ENCODE measurements at places on chromosomes 12 and 14.
A peak's percentile ranks its signal among the peaks of the same experiment; 100 is the strongest.

DNA sequence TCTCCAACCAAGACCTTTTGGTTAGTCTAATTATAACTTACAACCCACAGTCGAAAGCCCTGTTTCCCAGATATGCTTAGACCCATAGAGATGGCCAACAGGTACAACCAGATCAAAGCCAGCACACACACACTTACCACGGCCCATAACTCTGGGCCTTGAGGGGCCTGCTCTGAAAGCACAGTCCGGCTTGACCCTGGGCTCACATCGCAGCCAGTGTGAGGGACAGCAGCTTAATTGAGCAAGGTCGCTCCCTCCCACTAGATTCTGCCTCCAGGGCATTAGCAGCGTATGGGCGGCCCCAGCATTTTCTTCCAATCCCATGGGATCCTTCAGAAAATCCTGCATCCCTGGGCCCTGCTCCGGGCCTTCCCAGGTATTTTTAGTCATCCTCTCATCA, 157.4 kb upstream of the FKBP4 start:
- no peak for DNase-seq

GRCh38 chr12:27303139-27304111, 29.2 kb upstream of the BMAL2 start:
- no peak for DNase-seq

DNA sequence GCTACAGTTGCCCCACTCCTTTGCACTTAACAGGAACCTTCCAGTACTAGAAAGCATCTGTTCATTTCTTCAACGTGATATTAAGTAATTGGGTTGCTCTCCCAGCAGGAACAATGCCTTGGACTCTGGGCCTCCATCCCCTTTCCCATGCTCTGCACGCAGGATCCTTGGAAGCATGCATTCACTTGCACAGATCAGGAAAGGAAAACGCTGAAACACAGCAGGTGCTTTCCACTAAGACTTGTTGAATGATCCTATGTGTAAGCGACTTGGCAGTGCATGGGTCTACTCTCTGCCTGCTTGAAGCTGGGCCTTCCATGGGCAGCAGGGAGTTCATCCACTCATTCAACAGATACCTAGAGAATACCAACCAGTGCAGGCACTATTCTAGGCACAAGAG, 2.3 kb downstream of the LTBP2 start:
- no peak for DNase-seq

GRCh38 chr12:105100207-105100985, 7.1 kb upstream of the WASHC4 start:
- DNase-seq, result no peak

GRCh38 chr14:62673014-62673755, 372.1 kb downstream of the KCNH5 start:
- no peak for DNase-seq

GRCh38 chr12:93137656-93138612, 208.8 kb upstream of the EEA1 start:
- DNase-seq, result peak; percentile 22

GRCh38 chr12:2494486-2495192, 300.1 kb upstream of the FKBP4 start:
- DNase-seq, result no peak

- no peak for DNase-seq
Measured at GRCh38 chr12:48934312-48934706, 9.0 kb upstream of the FKBP11 start.

GRCh38 chr12:88445705-88446394, 134.4 kb downstream of the KITLG start:
- DNase-seq, result no peak

DNA sequence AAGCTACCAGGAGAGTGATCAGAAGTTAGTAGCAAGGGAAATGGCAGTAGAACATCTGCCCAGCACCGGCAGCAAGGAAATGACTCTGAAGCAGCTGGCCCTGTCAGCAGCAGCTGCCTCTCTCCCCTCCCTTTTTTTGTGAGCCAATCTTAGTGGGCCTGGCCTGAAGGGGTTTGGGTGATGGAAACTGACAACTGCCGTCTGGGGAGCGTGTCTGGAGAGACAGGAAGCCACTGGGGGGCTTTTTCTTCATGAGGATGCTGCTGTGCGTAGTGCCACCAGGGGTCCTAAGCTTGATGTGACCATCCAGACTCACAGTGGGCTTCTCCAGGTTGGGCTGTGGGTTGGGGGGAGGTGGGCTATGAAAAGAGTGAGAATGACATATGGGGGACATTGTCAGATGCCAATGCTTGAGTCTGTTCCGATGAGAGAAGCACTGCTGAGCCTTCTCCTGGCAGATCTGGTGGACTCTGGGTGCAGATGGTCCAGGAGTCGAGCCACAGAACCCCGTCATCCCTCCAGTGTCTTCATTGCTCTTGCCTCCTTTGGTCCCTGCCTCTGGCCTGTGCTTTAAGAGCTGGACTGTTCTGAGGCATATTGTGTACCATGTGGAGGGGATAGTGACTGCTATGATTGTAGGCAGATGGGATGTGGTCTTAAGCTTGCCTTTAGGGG, 87.6 kb upstream of the HIF1A start:
- no peak for DNase-seq

DNA sequence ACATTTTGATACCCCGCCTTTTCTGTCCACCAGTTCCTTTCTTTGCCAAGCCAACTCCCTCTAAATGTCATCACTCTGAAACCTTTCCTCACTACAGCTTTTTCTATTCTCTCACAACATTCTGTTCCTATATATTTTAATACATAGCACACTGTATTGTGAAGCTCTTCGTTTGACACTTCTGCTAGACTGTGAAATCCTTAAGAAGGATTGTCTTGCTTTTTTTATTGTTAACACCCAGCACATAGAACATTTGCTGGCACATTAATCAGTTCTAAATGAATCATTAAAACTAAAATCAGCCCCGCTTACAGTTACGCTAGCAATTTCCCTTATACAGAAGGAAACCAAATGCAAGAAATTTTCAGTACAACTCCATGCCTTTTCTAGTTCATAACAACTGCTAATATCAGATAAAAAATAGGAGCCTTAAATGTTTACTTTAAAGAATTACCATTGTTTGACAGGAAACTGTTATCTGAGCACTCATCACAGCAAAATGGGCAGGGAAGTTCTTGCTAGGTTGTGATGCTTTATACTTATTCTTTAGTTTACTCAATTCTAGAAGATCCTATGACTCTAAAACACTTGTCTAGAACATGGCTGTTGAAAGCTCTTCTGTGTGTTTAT, 93.5 kb downstream of the PPP1R12A start:
- DNase-seq, result no peak

GRCh38 chr14:95294834-95295599, 24.7 kb downstream of the CLMN start:
- no peak for DNase-seq

DNA sequence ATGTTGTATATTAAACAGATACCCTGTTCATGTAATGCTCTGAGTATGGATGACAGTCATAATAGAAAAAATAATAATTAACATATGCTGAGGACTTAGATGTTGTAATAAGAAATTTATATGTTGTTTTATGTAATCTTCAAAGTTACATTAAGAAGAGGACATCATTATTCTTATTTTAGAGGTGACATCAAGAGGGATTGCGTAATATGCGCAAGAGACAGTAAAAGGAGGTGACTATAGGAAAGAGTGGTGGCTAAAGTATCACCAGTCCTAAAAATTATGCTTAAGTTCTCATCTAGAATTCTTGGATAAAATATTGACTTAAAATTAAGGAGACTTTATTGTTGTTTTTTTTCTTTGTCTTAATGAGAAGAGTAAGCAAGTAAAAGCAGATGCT, 323.9 kb downstream of the KCNC2 start:
- no peak for DNase-seq

GRCh38 chr12:42056130-42056529, 88.5 kb downstream of the GXYLT1 start:
- no peak for DNase-seq

GRCh38 chr12:5409619-5410018, 22.3 kb upstream of the NTF3 start:
- no peak for DNase-seq

DNA sequence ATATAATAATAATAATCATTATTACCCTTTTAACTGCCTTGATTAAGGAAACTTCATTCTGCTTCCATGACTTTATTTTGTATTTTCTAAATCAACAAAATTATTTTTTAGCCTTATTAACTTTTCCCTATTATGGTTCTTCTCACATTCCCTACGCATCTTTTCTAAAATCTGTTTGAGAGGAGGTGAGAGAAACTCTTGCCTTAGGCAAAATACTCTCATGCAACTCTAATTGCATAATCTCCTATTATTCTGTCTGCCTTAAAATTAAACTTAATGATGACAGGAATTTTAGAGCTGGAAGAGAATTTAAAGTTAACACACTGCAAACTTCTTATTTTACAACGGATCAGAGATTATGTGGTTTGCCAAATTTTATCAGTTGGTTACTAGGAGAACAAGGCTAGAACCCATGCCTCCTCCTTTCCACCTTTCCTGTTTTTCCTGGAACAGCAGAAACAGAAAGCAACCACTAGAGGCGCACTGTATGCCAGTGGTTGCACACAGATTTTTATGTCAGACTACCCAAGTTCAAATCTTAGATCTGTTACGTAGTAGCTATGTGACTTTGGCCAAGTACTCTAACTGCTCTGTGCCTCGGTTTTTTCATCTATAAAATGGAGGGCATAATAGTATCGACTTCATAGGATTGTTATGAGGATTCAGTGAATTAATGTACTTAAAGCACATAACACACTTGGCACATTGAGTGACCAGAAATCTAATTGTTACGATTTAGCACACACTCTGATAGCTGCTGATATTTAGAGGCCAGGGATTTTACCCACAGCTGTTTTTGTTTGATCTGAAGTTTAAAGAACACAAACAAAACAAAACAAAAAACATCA, 4.3 kb upstream of the BRMS1L start:
- DNase-seq, result peak; percentile 45

Data from activated CD4-positive, alpha-beta T cell treated with anti-CD3 and anti-CD28 coated beads, Interleukin-2, Interleukin-6, amounts not matched to agents 100 ng/mL and 50 ng/mL, durations not matched to agents 16 hours and 8 hours (primary cell).